ENCODE measurements at places on chromosomes 11 and 22. TPM values are rescaled to one million over a fixed set of nuclear protein-coding genes. Genes with fewer than 3 reads are reported as not detected.

GRCh38 chr11:61102667-61103571 lies 630 bp downstream of the CD5 start:
- no peak for DNase-seq

GRCh38 chr11:75014129-75014528 lies 25.4 kb downstream of the NEU3 start:
- no peak for DNase-seq

DNA sequence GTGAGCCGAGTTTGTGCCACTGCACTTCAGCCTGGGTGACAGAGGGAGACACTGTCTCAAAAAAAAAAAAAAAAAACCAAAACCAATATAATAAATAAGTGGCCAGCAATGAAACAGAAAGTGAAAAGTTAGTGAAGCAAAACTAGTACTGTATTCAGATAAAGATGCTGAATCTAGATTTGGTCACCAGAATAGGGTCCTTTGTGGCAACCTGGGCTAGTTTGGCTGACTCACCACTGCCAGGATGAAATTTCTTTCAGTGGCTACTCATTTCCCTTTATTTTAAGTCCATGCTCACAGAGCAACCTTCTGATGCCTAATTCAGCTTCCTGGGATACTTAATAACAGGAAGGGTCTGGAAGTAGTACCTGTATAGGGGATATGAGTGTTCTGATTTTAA lies 26.0 kb downstream of the LIMK2 start:
- DNase-seq: no peak

DNA sequence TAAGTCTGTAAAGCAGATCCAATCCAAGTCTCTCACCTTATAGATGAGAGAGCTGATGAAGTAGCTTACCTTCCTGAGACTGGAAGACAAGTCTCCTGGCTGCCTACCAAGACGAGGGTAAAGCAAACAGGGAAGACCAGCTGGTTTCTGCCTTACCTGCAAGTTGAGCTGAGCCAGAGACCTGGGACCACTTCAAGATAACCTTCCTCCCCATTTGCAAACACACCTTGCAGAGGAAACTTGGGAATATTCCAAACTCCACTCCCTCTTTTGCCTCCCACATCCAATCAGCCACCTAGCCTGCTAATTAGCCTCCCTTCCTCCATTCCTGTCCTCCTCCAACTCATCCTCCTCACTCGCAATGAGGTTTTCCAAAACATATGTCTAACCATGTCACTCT lies 23.4 kb upstream of the ROBO3 start:
- DNase-seq: no peak

DNA sequence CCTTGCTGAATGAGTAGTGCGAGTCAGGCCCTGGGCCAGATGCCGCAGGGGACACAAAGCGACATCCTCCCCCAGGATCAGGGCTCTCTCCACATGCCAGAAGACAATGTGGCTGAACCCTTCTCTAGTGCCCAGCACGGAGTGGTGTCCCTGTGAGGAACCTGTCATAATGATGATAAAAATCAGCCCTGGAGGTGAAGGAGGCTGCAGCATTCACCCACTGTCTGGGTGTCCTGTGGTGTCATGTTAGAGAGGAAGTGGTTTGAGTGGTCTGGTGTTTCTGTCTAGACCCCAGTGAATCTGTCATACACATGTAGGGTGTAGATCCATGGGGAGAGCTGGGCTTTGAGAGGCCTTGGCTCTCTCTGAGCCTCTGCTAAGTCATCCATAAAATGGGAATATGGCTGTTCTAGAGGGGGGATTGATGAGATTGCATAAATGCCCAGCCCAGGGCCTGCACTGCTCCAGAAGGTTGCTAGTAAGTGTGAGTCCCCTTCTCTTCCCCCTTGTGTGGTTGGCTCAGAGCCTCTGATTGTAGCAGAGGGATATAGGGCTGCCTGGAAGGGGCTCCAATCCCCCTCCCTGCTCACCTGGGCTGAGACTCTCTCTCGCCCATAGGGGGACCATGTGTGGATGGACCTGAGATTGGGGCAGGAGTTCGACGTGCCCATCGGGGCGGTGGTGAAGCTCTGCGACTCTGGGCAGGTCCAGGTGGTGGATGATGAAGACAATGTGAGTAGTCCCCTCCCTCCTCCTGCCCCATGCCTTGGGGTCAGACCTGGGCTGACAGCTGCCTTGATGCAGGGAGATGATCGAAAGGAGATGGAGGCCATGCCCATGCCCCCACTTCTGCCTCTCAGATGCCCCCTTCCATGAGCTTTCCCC lies 14.3 kb downstream of the MYO7A start:
- no peak for DNase-seq

DNA sequence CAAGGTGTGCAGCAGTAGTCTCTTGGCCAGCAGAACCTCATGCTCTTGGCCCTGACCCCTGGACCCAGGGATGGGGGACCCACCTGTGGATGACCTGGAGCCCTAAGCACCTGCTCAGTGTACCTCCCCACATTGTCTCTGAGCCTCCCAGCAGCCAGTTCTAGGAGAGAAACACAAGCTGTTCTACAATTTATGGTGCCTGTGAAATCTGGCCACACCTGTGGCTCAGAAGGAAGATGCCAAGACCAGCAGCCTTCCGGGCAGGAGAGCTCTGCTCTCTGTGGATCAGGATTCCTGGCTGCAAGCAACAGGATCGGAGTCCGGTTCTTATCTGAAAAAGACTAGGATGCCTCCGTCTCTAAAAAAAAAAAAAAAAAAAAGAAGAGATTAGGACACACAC lies 103.6 kb upstream of the ANO1 start:
- no peak for DNase-seq

GRCh38 chr11:36478700-36479329 lies 31.3 kb downstream of the TRAF6 start:
- peak; percentile 31 for DNase-seq

DNA sequence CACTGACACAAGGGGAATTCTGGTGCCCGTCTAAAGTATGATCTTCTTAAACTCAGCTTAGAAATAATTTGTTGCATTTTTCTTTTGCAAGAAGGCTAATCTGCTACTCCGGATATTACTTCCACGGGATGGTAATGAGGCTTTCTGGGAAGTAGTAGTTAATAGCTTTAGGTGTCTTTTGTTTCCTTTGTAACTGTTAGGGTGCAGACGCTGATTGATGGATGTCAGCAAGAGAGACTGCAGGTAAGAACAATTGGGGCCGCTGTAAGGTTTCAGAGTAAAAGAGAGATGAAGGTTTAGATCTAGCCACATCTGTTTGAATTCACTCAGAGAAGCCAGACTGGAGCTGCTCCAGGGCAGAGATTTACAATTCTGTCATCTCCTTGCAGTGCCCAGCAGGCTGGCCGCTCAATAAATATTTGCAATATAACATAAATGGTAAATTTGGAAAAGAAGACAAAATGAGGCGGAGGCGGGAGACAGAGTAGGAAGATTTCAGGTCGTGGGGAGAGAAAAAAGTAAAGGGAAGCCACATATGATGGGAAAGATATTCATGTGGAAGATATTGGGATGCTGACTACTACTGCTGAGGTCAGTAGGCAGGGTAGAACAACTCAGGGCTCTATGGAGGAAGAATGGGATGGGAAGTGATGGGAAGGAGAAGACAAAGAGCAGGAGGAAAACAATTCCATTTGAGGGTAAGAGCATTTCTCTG lies 320.5 kb downstream of the AASDHPPT start:
- no peak for DNase-seq

DNA sequence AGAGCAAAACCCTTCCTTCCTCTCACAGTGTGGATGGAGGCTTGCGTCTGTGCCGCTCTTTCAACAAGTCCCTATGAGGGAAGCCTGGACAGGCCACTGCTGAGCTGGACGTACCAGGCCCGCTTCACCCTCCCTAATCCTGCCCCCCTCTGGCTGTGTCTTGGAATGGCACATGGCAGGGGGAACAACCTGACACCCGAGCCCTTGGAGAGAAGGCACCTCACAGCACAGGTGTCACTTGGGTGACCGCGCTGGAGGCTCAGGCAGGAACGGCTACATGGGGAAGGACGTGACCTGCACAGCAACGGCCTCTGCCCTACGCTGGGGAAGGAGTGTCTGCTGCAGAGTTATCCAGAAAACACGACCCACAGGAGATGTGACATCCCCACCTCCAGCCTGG lies 11.0 kb downstream of the CARS1 start:
- DNase-seq: no peak

GRCh38 chr11:64586366-64586765 lies 4.7 kb upstream of the SLC22A12 start:
- no peak for DNase-seq

Gene UPK3A
- total RNA-seq: not detected

Gene OR52I2
- not detected for total RNA-seq

Gene GRAP2
- total RNA-seq: 0.78 TPM

Gene ANKK1
- total RNA-seq: 1.3 TPM

Gene VPREB1
- total RNA-seq: not detected
